Stimulated activated CD4-positive, alpha-beta T cell treated with anti-CD3 and anti-CD28 coated beads, Interleukin-1b, Interleukin-23, amount 100 ng/mL, for 1 hour (primary cell): ENCODE measurements at places on chromosomes 6 and 20.

DNA sequence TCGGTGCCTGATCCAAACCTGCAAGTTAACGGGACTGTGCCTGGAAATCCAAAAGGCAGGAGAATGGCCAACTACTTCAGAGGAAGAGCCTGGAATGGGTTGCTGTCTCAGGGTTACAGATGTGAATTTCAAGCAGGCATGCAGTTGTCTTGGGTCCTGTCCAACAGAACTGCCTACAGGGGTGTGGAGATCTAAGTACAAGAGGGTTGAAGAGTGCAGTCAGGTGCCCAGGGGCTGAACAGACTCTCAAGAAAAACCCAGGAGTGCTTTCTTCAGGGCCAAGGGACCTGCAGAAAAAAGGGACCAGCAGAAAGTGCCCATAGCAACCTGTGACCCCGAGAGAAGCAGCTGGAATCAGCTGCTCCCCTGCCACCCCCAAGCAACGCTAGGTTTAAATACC, 71.0 kb downstream of the PREP start:
- no peak for DNase-seq

DNA sequence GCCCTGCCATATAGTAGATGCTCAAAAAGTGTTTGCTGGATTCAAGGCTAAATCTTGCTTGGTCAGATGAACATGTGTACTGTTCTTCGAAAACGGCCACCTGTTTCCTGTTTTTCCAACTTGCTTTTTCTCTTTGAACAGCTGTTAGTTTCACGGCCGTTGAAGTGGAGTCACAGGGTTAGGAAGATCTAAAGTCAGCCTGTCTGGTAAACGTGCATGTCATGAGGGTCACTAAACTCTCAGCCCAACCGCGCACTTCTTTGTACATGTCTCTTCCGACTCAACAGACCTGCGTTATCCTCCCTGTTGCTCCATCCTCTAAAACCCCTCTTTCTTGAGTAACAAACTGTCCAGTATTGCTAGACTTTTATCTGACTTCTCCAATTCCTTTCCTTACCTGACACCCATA, 93.2 kb upstream of the MAN1A1 start:
- DNase-seq, result no peak

DNA sequence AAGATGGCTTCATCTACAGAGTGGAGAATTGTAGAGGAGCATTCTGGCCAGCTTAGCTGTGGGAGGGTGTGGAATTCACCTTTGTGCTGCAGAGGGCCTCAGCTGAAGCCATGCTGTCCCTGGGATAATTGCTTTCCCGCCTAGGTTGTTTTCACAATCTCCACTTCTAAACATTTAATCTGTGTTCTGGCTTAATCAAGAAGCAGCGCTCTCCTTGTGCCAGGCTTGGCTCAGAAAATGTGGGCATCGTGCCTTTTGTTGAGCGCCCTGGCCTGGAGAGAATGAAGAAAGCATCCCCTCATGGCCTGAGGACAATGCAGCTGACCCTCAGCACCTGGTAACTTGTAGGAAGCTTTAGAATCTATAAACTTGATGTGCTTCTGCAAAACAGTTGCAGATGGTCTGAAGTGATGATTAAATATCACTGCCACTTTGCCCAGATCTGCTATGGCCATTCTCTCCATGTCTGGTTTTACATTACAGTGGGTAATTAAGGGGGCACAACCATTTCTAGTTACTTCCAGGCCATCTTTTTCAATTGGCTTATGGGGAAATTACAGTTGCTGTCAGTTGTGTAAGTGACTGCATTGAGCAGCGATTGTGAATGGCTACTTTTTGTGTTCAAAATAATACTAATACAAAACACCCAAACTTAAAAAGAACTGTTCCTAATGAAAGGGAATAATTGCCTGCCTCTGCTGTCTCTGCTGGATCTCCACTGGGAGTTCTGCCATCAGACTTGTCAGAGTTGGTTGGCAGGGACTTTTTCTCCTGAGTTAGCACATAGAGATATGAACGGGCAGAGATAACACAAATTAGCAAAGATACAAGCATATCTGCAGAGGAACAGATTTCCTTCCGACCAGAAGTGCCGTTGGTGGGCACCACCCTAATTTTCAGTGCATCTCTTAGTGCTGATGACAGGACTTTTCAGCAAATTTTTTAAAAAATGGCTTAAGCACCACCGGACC, 18.4 kb downstream of the CTNNBL1 start:
- no peak for DNase-seq

- peak; percentile 64 for DNase-seq
These were observed 1.2 kb upstream of the C6orf62 start for GRCh38 chr6:24720131-24720603.

DNA sequence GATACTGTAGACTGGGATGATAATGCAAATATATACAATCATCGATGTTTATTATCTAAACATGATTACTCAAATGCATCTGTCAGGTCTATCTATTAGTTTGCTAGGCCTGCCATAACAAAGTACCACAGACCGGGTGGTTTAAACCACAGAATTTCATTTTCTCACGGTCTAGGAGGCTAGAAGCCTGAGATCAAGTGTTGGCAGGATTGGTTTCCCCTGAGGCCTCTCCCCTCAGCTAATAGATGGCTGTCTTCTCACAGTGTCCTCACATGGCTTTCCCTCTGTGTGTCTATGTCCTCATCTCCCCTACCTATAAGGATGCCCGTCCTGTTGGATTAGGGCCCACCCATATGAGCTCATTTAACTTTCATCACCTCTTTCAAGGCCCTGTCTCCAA, 512.6 kb upstream of the SLC35B3 start:
- no peak for DNase-seq

GRCh38 chr20:56634307-56634706, 5.2 kb downstream of the TFAP2C start:
- DNase-seq, result no peak

DNA sequence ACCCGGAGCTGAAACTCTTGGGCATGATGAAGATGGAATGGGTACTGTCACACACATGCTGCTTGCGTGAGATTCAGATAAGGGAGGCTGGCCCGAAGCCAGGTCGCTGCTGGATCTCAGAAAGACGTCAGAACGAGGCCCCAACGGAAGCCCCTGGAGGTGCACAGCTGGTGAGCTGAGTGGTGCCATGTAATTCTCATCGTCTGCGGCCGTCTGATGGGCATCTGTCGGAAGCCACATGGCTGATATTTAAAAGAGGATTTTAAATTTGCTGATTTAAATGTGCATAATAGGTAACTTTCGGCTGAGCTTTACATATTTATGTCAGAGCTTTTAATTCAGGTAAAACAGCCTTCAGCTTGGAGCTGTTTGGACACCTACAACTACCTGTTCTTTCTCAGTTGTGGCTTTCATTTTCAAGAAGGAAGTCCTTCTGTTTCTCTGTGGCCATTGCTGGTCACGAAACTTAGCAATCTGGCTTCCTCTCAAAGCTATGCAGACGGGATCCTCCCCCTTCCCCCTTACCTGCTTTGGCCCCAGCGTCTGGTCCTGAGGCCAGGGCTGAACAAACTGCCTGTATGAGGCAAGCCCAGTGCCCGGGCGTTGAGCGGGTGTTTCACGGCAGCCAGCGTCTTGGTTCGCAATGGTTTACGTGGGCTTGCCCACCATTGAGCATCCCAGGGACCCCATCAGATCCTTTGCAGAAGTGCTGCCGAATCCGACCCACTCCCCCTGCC, 9.2 kb downstream of the SLCO4A1 start:
- peak; percentile 67 for DNase-seq

GRCh38 chr20:33666293-33667244, at the start of gene ACTL10:
Gene ACTL10, plus strand, starts transcription at chr20:33666943. Its CDS starts 555 bp downstream, at chr20:33667498.
- peak; percentile 34 for DNase-seq

DNA sequence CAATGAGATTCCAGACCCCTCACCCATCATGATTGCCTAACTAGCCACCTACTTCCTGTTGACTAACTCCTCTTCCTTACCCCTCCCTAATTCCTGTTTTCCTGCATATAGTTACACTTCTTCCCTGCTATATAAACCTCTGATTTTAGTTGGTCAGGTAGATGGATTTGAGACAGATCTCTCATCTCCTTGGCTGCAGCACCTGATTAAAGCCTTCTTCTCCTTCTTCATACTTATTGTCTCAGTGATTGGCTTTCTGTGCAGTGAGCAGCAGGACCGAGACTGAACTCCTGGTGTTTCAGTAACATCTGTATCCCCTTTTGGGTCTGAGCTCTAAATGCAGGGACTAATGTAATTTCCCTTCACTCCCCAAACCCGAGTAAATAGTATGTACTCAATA, 51.7 kb upstream of the ATXN1 start:
- no peak for DNase-seq

- no peak for DNase-seq
These were observed 42.5 kb downstream of the DUSP22 start for GRCh38 chr6:334536-335510.

DNA sequence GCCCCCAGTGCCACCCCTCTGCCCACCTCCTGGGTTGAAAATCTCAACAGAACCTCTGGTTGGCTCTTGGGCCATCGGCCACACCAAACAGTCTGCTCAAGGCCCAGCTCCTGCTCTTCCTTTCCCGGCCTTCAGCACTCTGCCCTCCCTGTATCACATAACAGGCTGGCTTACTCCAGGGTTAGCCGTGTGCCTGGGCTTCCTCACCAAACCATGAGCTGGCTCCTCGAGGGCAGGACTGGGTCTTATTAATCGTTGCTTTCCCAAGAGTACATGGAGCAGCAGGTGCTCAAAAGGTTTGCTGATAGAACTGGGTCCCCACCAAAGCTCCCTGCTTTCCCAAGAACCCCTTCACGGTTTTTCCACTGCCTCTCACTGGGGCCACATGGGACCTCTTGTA, 12.7 kb upstream of the FAM83C start:
- no peak for DNase-seq

GRCh38 chr20:21272279-21272678, 30.9 kb upstream of the XRN2 start:
- no peak for DNase-seq

- no peak for DNase-seq
These were observed 20.0 kb upstream of the TRIM27 start for GRCh38 chr6:28943557-28944411.

GRCh38 chr20:44701118-44701857, 13.9 kb upstream of the CCN5 start:
- no peak for DNase-seq

DNA sequence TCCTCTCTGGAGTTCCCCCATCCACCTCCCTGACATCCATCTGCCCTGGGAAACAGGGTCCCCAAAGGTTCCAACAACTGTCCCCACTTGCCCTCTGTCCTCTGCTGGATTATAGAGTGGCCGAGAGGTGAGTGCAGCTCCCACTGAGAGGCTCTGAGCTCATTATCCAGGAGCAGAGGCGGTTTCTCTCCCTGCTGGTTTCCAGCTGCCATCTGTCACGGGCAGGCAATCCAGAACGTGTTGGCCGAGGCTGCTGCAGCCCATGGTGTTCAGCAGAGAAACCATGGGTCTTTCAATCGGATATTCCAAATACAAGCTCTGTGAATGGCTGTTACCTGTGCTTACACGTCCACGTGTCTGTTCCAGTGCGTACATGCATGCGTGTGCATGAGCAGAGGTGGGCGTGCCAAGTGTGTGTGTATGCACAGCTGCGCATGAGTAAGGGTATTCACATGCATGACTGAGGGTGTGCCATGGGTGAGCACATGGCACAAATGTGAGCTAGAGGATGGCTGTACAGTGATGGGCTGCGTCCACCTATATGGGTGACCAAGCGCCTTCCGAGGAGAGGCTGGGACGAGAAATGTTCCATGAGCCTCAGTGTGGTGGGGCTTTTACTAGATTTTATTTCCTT, 183.7 kb upstream of the PMEPA1 start:
- no peak for DNase-seq

GRCh38 chr20:15656124-15656523, 917.1 kb downstream of the KIF16B start:
- no peak for DNase-seq

DNA sequence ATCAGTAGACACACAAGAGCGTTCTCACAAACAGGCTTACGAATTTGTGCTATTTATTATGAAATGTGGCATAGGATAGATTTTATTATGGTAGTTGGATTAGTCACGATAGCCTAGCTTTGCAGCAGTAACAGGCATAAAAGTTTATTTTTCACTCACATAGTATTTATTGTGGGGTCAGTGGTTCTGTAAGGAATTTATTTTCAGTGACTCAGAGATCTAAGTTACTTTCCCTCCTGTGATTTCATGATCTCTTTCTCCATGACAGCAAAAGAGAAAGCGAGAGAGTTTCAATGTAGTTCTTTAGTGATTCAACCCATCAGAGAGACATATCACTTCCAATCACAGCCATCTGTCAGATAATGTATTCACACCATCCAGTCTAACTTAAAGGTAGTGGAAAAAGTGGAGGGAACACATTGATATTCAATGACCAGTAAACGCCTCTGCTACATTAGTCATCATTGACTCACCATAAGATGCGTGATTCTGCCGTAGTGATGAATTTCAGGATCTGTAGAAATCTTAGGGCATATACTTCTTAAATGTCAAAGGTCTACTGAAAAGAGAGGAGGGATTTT, 605.5 kb downstream of the HDGFL1 start:
- no peak for DNase-seq

DNA sequence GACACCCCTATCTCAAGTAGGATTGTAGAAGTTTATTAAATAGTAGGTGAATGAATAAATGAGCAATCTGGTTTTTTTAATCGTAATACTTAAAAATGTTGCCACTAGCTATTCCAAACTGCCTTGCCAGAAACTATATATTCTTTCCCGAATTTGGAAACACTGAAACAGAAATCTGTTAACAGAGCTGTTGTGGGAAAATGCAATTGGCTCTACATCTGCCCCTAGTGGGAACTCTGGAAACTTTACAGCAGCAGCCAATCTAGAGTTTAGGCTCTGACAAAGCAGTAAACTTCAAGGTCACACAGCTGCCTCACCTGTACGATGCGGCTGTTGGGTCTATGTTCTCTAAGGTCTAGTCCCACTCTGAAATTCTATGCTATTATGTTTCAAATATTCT, 41.7 kb downstream of the SYNE1 start:
- no peak for DNase-seq

DNA sequence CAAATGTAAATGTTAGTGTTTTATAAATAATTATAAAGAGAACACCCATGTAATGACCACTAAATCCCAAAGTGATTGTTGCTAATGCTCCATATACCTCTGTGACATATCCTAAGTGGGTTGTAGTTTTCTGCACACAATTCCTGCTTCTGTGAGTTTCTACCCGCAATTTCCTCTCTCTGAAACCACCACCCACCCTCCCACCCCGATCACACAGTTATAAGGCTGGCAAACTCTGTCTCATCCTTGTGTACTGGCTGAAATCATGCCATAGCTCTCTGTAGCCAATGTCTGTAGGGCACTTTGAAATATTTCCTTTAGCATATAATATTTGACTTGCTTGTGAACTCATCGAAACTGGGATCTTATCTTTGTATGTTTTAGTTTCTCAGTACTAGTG, 236.6 kb downstream of the PLCB1 start:
- DNase-seq, result no peak

DNA sequence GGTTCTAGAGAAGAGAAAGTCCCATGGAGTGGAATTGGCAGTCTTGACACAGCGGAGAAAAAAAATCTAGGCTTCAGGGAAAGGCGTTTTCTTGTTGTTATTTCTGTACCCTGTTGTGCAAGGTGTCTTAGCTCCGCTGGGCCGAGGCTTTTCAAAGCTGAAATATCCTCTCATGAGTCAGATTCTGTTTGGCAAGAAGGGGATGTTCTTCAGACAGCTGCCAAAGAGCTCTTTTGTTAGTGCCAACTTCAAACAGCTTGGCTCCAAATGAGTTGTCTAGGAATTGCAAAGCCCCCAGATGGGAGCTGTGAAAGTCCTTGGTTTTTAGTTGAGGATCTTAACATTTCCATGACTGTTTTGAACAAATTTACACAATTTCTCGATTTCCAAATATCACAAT, 45.6 kb downstream of the LRRN4 start:
- DNase-seq, result no peak
